ENCODE measurements at places on chromosomes 3 and 15.

DNA sequence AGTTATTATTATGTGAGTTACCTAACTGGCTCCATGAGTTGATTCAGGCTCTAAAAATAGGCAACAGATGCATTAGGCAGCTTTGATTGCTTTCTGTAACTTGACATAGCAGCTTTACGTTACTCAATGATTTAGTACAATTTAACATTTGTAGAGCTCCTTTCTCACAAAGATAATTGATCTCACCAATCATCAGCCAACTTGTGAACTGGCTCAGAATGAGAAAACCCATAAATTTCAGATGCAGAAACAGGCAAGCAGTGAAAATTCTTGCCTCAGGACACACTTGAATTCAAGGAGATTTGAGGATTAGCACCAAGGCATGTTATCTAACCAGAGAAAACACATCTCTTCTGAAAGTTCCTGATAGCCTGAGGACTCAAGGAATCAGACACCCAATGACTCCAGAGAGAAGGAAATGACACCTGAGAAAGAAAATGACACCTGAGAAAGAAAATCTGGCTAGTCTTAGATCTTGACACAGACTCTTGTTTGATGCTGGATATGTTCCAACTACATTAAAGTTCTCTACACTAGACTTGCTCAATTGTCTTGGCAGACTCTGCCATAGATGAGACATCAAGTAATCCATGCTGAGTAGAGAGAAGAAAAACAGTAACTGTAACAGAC, 315.1 kb upstream of the CBLB start:
- no peak for DNase-seq

GRCh38 chr3:197513953-197514785, 41.6 kb downstream of the BDH1 start:
- no peak for DNase-seq

DNA sequence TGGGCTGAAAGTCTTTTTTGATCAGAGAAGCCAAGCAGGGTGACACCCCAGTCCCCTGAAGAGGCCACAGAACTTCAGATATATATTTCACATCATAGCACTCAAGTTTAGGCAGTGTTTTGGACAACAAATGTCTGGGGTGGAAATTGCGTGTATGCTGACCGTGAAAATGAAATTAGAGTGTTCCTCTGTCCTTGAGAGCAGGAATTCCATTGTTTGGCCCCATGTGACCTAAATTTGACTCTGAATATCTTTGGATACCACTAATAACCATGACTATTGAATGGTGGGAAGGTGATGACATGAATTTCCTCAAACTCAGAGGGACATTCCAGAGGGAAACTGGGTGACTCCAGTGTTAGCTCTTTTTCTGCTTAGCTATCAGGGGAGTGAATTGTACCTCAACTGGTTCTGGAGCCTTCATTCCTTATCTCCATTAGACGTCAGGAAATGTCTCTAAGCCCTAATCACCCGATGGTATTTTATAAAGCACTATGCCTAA, 263.5 kb upstream of the RASGRP1 start:
- DNase-seq, result no peak

DNA sequence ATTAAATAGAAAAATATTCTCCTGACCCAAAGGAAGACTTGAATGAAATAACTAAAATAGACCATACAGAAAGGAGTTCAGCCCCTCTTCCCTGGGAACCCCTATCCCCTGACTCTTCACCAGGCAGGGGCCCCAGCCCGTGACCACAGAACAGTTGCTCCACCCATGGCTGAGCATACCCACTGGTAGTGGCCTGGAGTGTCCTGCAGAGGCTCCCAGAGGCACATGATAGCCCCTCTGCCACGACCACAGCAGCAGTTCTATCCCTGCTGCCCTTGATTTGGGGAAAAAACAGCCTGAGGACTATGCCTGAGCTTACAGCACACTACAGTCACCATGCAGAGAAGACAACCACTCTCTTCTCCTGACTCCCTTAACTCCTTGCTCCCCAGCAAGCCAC, 31.8 kb downstream of the TTC14 start:
- DNase-seq, result no peak

GRCh38 chr3:108554913-108555571, 34.2 kb downstream of the CIP2A start:
- no peak for DNase-seq

DNA sequence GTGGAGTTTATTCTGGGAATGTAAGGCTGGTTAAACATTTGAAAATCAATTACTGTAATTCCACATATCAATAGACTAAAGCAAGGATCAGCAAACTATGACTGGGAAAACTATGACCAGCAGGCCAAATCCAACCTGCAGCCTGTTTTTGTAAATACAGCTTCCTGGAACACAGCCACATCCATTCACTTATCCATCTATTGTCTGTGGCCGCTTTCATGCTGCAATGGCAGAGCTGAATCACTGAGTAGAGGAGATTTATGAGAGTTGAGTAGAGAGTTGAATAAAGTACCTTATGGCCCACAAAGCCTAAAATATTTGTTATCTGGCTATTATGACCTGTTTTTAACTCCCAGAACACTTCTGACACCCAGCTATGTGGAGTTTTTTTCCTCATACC, 12.2 kb downstream of the MYLK start:
- peak; percentile 44 for DNase-seq

DNA sequence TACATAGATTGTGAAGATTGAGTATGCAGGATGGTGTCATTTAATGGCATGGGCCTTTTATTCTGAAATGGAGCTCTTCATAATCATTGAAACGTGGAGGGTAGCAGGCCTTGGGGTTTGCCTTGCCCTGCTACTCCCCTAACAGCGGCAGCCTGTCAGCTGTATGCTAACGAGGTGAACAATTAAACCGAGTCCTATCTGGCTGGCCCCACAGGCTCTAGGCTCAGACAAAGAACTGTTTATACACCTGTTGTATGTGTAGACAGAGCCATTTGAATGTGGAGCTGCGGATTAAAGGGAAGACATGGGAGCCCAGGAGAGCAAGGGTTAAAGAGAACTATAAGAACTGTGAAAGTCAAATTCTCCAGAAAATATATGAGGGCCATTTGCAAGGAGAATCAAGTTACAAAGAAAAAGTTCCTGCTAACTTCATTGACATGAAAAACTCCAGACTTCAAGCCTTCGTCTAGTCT, 116.7 kb upstream of the CGNL1 start:
- peak; percentile 99 for DNase-seq

DNA sequence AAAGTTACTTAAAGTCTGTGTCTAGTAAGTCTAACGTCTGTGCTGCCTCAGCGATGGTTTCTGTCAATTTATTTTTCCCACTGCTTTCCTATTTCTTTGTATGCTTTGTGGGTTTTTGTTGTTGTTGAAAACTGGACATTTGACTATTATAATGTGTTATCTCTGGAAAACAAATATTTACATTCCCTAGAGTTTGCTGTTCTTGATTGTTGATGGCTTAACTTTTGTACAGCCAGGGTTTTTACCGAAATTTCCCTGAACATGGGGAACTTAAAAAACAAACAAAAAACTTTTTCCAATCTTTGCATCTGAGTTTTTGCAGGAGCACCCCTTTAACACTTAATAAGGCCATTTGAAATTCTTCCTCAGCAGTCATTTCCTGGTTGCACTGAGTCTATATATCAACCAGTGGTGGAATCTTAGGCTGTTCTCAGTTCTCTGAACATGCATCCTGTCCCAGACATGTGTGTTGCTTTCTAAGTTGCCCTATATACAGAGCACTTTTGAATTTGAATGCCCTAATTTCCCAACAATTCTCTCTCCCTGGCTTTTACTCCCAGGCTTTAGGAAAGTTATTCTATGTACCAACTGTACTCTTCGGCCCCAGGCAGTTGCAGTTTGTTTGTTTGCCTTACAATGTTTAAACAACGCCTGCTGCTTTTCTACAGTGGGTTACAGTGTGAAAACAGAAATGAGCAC, 11.8 kb upstream of the PIAS1 start:
- DNase-seq, result no peak

DNA sequence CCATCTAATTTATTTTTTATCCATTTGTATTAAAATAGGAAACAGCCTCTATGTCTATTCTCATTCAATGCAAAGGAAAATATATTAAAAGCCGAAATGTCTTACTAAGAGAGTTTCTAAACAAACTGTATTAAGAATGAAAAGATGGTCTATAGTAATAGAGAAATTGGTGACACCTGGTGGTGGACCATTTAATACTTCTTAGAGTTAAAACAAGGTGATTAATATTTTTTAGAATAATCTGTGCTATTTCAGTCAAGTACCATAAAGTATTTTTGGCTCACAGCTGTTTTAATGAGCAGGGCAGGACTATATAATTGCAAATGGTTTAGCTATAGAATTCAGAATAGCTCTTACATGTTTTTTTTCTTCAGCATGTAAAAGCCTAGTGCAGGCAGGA, 55.7 kb downstream of the SYNPR start:
- no peak for DNase-seq

- no peak for DNase-seq
Observed at GRCh38 chr15:70243686-70244540, 146.2 kb upstream of the TLE3 start.

GRCh38 chr3:161413127-161413854, 42.0 kb upstream of the SPTSSB start:
- no peak for DNase-seq

DNA sequence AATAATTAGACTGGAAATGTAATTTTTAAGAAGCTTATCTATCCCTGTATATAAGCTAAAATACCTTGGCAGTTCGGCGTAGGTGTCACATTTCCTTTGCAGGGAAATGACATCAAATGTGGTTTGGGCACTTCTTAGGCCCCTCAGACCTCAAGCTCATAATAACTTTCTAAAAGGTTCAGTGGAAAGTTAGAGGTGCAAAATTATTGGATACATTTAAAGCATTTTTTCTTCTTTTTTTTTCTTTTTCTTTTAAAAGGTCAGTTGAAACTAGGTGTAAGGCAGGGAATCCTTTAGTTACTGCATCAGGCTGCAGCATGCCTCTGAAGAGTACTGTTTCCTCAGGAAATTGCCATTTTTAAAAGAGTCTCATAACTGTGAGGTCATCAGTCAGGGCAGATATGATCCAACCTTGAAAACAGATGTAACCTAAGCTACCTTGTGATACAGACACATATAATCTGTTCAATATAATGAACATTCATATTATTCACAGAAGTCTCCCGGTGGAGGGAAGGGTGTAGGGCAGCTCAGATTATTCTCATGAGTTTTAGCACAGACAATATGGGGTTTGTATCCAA, 4.8 kb downstream of the SACM1L start:
- no peak for DNase-seq

DNA sequence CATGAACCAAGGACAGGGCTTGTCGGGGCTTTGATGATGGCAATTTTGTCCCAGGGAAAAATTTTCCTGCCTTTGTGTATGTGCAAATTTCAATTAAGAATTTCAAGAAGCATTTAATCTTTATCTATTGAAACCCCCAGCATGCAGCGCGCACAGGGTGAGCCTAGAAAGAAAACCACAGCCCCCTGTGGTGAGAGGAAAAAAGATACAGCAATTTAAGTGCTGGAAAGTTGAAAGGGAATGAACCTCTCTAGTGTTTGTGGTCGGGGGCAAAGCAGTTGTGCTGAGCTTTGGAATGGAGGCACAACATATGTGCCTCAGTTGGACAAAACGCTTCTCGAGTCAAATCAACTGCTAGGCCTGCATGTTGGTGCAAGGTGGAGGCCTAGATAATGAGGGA, 111.8 kb upstream of the C15orf61 start:
- DNase-seq, result no peak

DNA sequence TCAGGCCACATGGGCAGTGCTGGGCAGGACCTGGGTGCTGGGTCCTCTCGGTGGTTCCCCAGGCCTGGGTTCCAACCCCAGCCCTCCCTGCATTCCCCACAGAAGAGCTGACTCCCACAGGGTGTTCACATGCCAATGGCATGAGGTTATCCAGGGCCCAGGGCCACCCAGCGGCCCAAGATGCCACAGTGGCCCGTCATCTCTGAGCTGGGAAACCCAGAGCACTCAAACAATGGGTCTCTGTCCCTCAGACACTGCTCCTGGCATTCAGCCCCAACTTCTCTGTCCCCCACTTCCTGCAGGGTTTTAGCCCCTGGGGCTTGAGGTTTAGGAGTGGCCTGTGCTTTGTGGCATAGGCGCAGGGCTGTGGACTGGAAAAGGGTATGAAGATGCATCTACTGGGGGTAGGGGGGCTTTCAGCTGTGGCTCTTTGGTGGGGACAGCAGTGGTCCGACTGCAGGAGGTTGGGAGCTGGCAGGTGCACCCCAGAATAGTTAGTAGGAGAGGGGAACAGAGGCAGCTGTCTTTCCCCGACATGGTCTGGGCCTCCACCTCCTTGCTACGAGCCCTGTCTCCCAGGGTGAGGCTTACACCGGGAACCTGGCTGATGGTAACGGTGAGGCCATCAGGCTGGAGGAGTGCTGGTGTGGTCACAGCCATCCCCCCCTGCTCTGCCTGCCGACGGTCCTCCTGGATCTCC, 1.7 kb downstream of the CCDC9B start:
- no peak for DNase-seq

GRCh38 chr15:100767001-100767825, 112.4 kb upstream of the ALDH1A3 start:
- no peak for DNase-seq

- peak; percentile 21 for DNase-seq
Observed at GRCh38 chr3:45226206-45226915, at the start of gene TMEM158. TMEM158 (minus strand) TSS chr3:45226287; CDS start chr3:45226027, 260 bp downstream.

GRCh38 chr3:122880624-122881023, 85.8 kb downstream of the SLC49A4 start:
- DNase-seq, result no peak

DNA sequence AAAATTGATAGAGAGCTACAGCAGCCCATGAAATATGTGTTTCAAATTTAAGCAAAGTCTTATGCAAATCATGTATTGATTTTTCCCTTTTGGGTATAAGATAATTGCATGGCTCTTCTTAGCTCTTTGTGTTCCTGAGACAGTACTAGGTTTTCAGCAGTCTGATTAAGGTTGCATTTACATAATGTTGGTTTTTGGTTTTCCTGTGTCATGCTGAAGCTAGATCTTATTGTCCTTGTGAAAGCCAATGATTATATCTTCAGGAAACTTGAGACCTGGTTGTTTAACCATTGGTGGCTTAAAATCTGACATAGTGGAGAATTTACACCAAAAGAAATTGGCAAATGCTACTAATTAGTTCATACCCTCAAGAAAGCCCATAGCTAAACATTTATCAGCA, 392.6 kb downstream of the ZPLD1 start:
- DNase-seq, result no peak

DNA sequence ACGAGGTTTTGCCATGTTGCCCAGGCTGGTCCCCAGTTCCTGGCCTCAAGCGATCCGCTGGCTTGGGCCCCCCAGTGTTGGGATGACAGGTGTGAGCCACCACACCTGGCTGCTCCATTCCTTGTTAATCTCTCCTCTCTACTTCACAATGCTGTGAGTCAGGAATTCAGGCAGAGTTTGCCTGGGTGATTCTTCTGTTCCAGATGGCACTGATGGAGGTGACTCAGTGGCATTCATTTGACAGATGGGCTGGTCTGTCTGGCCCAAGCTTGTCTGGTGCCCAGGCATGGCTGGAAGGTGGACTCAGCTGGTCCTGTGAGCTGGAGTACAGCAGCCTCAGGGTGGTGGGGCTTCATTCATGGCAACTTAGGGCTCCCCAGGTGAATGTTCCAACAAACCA, 43.2 kb downstream of the SLC6A20 start:
- no peak for DNase-seq

GRCh38 chr15:64864068-64864467, 22.4 kb downstream of the PLEKHO2 start:
- DNase-seq, result no peak

- no peak for DNase-seq
Observed at GRCh38 chr15:83320404-83320803, 35.9 kb upstream of the BNC1 start.

GRCh38 chr3:48415251-48415953, 14.5 kb downstream of the PLXNB1 start:
- no peak for DNase-seq

All from SHP77 (cell line).